T-helper 1 cell (primary cell): ENCODE measurements at places on chromosomes 5 and 9.

GRCh38 chr9:24487946-24488345, 57.8 kb downstream of the IZUMO3 start:
- DNase-seq: no peak

DNA sequence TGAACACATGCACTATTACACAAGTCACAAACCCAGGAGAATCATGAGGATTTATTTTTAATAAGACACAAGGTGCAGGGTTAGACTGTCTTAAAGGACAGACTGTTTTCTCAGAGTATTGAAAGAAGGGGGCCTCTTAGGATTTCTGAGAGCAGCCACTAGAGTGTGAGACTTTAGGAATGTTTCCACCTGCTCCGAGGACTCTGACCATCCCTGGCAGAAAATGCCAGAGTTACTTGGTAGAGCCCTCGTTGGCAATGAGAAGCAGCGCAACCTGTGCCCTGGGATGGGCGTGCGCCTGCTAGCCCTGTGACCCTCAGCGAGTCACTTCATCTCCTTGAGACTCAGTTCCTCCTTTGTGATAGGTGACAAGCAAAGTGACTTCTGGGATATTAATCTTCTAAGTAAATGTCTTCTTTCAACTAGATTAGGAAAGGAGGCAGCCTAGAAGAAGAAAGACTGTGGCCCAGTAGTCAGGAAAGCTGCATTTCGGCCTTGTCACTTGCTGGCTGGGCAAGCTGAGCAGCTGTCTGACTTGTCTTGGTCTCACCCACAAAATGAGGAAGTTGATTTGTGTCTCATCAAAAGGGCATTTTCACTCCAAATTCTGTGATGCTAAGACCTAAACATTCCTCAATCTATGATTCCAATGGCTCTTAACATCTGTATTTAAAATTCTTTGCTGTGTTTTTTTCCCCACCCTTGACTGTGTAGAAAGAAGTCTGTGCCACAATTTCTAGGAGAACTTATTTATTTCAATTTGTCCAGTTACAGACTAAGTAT, 60.5 kb downstream of the PTCD2 start:
- DNase-seq: no peak

DNA sequence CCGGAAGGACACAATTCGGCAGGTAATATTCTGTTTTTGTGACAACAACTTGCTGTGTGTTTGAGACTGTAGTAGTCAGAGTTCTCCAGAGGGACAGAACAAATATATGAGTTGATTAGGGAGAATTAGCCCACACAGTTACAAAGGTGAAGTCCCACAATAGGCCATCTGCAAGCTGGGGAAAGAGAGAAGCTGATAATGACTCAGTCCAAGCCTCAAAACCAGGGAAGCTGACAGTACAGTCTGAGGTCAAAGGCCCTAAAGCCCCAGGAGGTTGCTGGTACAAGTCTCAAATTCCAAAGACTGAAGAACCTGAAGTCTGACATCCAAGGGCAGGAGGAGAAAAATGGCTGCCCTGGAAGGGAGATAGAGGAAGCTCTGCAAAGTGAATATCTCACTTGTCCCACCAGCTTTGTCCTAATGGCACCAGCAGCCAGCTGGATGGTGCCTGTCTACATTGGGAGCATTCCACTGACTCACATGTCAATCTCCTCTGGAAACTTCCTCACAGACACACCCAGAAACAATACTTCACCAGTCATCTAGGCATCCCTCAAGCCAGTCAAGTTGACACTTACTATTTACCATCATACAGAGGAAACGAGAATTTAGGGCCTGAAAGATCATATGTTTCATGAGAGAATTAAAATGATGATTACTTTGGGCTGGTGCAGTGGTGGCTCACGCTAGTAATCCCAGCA, 36.3 kb upstream of the CTXN3 start:
- DNase-seq: no peak

DNA sequence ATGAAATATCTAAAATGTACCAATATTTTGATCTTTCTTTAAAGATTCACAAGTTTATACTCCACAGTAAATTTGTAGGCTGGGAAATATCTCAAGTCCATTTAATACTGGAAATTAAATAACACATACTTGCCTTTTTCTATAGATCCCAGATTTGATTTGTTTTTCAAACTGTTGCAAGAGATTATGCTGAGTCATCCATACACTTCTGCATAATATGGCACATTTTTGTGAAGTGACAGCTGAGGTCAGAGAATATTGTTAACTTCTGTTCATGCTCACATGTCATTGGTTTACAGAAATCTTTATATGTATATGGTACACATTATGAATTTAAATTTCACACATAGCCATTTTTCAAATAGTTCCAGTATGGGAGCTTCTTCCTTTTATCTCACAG, 1066.3 kb upstream of the NUDT12 start:
- no peak for DNase-seq

DNA sequence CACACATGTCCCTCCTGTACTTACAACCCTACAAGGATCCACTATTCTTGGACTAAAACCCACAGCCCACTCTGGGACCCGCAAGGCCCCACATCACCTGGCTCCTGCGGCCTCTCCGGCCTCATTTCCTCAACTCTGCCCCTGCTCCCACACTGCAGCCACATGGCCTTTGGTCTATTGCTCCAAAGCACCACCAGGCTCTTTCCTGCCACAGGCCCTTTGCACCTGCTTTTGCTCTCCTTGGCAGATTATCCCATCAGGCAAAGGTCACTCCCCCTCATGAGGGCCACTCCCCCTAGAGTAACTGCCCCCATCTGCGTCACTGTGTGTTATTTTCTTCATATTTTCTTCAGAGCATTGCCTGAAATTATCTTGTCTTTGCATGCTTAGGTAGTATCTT, 26.1 kb upstream of the CPLX2 start:
- DNase-seq: no peak

- no peak for DNase-seq
Observed at GRCh38 chr5:73299665-73300336, 126.8 kb downstream of the TMEM174 start.

GRCh38 chr5:65708145-65708544, 13.8 kb downstream of the SGTB start:
- no peak for DNase-seq

DNA sequence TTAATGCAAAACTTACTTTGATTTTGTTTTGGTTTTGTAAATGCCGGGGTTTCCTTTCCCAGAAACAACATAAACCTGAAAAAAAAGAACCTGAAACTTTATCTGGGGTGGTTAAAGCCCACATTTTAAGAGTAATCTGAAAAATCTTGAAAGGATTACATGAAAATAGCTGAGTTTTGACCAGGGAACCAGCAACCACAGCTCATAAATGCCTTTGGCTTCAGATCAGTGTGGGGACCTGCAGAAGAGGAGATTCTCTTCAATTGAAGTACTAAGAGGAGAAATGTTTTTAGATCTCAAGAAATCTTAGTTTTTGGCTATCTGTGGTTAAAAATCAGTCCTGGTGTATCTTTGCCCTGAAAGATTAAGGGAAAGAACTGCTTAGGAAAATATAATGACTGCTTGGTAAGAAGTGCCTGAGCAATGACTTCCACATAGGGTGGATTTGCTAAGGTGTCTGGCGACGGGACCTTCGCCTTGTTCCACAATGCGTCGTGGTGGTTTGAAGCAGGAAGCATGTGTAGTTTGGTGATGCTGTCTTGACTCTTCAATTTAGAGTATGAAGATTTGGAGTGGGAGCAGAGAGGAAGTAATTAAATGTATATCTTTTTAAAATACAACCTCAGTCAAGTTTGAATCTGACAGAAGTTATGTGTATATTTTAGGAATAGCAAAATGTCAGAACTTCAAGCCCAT, 186.5 kb downstream of the MAN2A1 start:
- peak; percentile 18 for DNase-seq

- no peak for DNase-seq
Observed at GRCh38 chr9:6676254-6676921, 30.9 kb upstream of the GLDC start.

- no peak for DNase-seq
Observed at GRCh38 chr5:84370176-84370575, 14.5 kb downstream of the EDIL3 start.
